Pericardium fibroblast (primary cell): ENCODE measurements at places on chromosomes 16 and 17. TPM values are rescaled to one million over a fixed set of nuclear protein-coding genes. Genes with fewer than 3 reads are reported as not detected.

ERN2 gene
- 0.47 TPM in 1 of 2 replicates, not detected in the other for total RNA-seq

MT1H gene
- not detected in 2 replicates for total RNA-seq

PLD6 gene
- total RNA-seq = 2.1 and 2.5 TPM in 2 replicates

MYH3 gene
- total RNA-seq = 1.3 and 31.8 TPM in 2 replicates

ITGB4 gene
- total RNA-seq = 0.17 and 1.4 TPM in 2 replicates

NPTX1 gene
- under 0.01 TPM in 1 of 2 replicates, not detected in the other for total RNA-seq

LITAFD gene
- total RNA-seq = not detected in 2 replicates

HOXB9 gene
- 2.8 TPM in 1 of 2 replicates, not detected in the other for total RNA-seq

SLC12A3 gene
- not detected in 2 replicates for total RNA-seq

HSDL1 gene
- 10.3 and 20.8 TPM in 2 replicates for total RNA-seq

VEZF1 gene
- total RNA-seq = 31.5 and 44.8 TPM in 2 replicates

GDPD1 gene
- 0.12 and 0.34 TPM in 2 replicates for total RNA-seq

KRT20 gene
- total RNA-seq = not detected in 2 replicates

RPS6KB1 gene
- 11.2 and 14.2 TPM in 2 replicates for total RNA-seq

GPT2 gene
- 11.4 and 21.0 TPM in 2 replicates for total RNA-seq

ATP2A1 gene
- 0.12 and 0.17 TPM in 2 replicates for total RNA-seq

SLC13A2 gene
- not detected in 2 replicates for total RNA-seq

CD300H gene
- total RNA-seq = not detected in 2 replicates

ACAP1 gene
- total RNA-seq = 0.34 TPM in 1 of 2 replicates, not detected in the other

CXCL16 gene
- 0.68 and 3.3 TPM in 2 replicates for total RNA-seq

SPATA22 gene
- 1.0 and 2.7 TPM in 2 replicates for total RNA-seq
